ENCODE measurements at places on chromosomes 16 and 17.
A peak's percentile ranks its signal among the peaks of the same experiment; 100 is the strongest.

GRCh38 chr17:80675438-80676095, 130.9 kb downstream of the RPTOR start:
- DNase-seq, result no peak

DNA sequence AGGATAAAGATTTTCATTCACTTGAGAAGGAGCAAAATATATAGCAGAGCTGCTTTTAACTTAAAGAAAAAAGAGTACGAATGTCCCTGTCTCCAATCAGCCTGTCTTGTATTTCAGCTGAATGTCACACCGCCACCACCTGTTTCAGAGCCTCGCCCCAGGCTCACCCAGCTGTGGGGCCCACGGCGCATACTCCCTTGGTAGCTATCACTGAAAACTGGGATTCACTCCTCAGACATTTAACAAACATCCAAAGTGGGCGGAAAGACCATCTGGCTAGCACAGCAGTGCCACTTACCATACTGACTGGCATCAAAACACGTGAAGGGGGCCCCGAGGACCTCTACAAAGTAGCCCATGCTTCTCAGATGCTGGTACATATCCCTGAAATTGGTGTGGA, 25.4 kb upstream of the SLC38A8 start:
- DNase-seq, result no peak

- DNase-seq, result no peak
These were observed 601 bp upstream of the NGFR start for GRCh38 chr17:49494399-49494985.

DNA sequence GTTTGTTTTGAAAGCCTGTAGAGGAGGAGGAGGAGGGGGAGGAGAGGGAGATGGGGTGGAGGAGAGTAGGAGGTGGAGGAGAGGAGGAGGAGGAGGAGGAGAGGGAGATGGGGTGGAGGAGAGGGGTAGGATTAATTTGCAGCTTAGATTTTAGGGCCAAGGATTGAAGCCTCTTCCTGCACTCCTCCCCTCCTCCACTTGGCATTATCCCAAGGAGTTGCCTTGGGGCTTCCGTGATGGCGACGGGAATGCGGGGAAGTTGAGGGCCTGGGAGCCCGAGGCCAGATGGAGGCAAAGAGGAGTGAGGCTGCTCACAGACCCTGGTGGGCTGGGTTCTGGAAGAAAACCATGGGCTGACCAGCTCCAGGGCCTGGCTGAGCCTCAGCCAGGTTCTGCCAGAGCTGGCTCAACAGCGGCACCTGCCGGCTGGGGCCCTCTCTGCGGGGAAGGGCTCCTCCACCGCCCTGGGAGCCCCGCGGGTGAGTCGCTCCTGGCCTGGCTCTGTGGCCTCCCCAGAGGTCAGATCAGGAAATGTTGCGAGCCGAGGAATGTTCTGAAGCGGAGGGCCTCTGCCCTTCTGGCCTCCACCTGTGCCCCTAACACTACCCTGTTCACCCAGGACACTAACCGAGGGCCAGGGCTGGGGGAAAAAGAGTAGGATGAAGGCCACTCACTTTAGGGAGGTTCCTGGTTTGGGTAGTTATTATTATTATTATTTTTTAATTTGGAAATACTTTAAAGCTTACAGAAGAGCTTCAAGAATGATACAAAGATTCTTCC, 23.9 kb upstream of the FMNL1 start:
- DNase-seq, result peak; percentile 70

DNA sequence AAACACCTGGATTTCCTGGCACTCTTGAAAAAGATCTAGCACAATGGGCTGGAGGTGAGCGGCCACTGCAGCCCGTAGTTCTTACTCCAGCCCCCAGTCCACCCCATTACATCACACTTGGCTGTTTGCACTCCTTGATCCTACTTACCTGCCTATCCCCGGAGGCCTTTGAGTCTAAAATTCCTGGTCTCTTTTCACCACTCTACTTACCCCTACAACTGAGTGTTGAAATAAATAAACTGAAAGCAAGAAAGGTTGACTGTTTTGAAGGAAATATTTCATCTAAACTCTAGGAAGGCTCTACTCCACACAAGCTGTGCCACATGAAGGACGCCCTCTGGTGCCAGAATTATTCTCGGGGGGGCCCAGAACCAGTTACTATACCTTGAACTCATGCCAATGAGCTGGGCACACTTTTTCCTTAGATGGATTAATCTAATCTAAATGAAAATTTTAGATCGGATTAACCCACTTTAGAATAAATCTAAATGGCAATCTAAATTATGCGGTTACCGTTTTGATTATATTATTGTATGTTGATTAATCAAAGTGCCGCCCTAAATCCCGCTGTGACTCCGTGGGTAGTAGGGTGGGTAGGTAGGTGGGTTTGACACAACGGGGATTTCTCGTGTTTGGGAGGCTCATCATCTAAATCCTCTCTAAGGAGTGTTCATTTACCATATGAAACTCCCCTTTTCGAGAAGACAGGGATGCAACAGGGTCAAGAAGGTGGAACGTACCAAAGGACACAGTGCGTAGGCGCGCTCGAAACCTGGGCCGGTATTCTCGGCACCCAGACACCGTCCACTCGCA, 651 bp upstream of the EIF1 start:
- DNase-seq, result no peak

- no peak for DNase-seq
These were observed 24.4 kb downstream of the LAT start for GRCh38 chr16:29009050-29009837.
